ENCODE measurements at places on chromosomes 16 and 17.

- no peaks in the 10 kb centered on the region for H3K4me1 ChIP-seq
- no peaks in the 10 kb centered on the region for H3K27me3 ChIP-seq
- H3K36me3 ChIP-seq = no peaks in the 10 kb centered on the region
- no peak overlapping the region for H3K4me3 ChIP-seq
- no peak for DNase-seq
Measured at GRCh38 chr17:73478768-73479424, 165.3 kb downstream of the SDK2 start.

DNA sequence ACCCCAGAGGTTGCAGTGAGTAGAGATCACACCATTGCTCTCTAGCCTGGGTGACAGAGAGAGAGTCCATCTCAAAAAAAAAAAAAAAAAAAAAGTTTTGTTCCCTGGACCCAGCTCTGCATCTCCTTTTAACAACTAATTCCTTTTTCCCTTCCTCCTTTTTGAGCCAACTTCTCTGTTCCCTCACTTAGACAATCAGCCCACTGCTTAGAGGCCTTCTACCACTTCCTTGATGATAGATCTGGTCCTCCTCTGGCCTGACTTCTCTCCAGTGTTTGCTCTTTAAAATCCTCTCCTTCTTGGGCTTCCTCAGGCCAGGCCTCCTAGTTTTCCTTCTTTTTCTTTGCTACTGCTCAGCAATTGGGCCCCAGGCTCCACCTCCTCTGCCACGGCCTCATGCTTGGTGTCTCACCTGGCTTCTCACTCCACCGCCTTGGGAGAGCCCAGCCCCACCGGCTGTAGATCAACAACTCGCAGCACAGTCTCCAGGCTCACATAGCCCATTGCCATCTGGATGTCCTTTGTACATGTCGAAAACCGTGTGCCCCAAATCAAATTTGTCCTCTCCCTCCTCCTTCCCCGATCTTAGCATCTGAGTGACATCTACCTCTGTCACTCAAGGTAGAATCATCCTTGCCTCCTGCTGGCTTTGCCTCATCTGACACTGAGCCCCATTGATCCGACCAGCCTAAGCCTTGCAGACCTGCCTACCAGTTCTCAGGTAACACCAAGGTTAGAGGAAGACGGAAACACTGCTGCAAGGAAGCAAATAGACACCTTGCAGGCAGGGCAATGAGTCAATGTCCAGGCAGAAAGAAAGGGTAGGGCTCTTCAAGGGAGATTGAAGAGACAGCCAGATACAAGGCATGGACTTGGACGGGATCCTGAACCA, 17.4 kb downstream of the ARHGAP27 start:
- peak overlapping the region; percentile 90 for H3K27ac ChIP-seq
- H3K27me3 ChIP-seq = no peaks in the 10 kb centered on the region
- no peaks in the 10 kb centered on the region for H3K36me3 ChIP-seq
- H3K4me1 ChIP-seq = peaks cover 16% of the 10 kb centered on the region
- peak; percentile 73 for DNase-seq

- no peaks in the 10 kb centered on the region for H3K36me3 ChIP-seq
- H3K4me1 ChIP-seq = peaks cover 9% of the 10 kb centered on the region
- H3K4me3 ChIP-seq = no peak overlapping the region
- no peaks in the 10 kb centered on the region for H3K27me3 ChIP-seq
- H3K27ac ChIP-seq = no peak overlapping the region
Measured at GRCh38 chr17:28722417-28723158, 2.8 kb downstream of the RPL23A start.

DNA sequence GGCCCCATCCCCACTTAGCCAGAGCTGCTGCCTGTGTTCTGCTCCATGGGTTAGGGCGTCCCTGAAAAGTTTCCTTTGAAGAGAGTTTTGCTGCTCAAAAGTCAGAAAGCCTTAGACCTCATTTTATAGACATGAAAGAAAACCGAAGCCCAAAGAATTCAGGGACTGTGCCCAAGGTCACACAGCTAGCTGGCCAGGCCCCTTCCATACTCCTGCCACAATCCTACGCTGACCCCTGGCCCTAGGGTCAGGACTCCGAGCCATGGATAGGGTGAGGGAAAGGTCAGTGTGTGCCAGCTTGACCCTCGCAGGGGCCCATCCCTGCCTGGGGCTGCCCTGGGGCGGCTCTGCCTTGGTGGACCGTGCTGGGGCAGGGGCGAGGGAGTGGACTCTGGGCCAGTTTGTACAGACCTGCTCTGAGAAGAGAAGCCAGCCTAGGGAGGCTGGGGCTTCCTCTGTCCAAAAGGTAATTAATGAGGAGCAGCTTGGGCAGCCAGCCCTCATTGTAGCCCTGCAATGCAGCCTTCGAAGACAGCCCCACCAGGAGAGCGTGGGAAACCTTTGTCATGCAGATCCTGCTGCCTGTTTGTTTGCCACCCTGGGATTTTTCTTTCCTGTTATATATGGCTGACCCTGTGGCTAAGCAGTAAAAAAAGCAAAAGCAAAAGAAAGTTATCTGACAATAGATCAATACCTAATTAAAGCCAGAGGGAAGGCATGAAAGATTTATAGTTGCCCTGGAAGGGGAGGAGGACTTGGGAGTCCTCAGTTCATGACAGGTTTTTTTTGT, 37.4 kb downstream of the RHBDL3 start:
- H3K36me3 ChIP-seq = no peaks in the 10 kb centered on the region
- H3K27me3 ChIP-seq = no peaks in the 10 kb centered on the region
- no peak for DNase-seq
- no peak overlapping the region for H3K27ac ChIP-seq
- H3K4me3 ChIP-seq = no peak overlapping the region

- H3K27me3 ChIP-seq = no peaks in the 10 kb centered on the region
- H3K36me3 ChIP-seq = peaks cover 25% of the 10 kb centered on the region
- DNase-seq = peak; percentile 82
- H3K4me3 ChIP-seq = no peak within 1 kb of the TSS
- H3K27ac ChIP-seq = peak within 1 kb of the TSS; percentile 81
- no peaks in the 10 kb centered on the region for H3K4me1 ChIP-seq
Measured at GRCh38 chr16:4795181-4795827, at the start of gene SMIM22. Gene SMIM22 (plus strand): TSS chr16:4795369. CDS start chr16:4795735, 366 bp downstream.
